ENCODE measurements at places on chromosomes 12 and 14. TPM values are rescaled to one million over a fixed set of nuclear protein-coding genes. Genes with fewer than 3 reads are reported as not detected.

DNA sequence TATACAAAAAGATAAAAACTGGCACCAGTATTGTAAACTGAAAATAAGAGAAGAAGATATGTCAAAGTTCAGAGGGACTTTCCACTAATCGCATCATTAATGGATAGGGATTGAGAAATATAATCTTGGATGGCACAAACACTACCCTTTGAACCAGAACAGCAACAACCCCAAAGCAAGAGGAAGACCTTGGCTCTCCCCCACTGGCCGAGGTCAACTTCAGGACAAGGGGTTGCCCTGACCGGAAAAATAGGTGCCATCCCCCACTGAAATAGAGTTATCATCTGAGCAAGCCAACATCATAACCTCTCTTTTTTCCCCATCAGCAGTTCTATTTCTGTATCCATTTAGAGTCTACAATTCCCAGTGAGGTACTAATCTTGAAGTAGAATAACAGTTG is 72.4 kb upstream of the PCED1B start:
- no peak for DNase-seq
- H3K4me3 ChIP-seq = no peak overlapping the region
- H3K36me3 ChIP-seq = no peaks in the 10 kb centered on the region
- H3K27ac ChIP-seq = no peak overlapping the region
- H3K4me1 ChIP-seq = no peaks in the 10 kb centered on the region

The CALCOCO1 gene
- total RNA-seq = 157 TPM

DNA sequence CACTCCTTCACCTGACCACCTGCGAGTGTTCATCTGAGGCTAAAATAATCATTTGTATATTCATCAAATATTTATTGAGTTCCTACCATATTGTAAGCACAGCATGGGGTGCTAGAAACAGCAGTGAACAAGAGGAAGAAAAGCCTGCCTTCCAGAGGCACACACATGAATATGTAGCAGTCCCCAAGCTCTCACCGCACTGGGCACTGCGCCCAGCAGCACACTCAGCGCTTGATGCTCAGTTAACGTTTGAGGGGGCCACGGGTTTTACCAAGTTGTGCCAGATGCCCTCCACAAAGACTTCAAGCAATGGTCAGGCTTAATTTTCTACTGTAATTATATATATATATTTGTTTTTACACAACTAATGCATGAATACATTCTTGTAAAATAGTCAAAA is 52.0 kb downstream of the HELB start:
- no peak for DNase-seq
- H3K4me1 ChIP-seq = no peaks in the 10 kb centered on the region
- H3K4me3 ChIP-seq = no peak overlapping the region
- no peak overlapping the region for H3K27ac ChIP-seq
- no peaks in the 10 kb centered on the region for H3K36me3 ChIP-seq

- DNase-seq = no peak
- H3K27me3 ChIP-seq = no peaks in the 10 kb centered on the region
- no peaks in the 10 kb centered on the region for H3K4me1 ChIP-seq
- no peaks in the 10 kb centered on the region for H3K36me3 ChIP-seq
- H3K27ac ChIP-seq = no peak overlapping the region
Observed at GRCh38 chr12:40907115-40907527, 214.9 kb downstream of the CNTN1 start.

The CMKLR1 gene
- total RNA-seq = 15.8 TPM

The CACNA2D4 gene
- 1.7 TPM for total RNA-seq

Measured in thyroid gland (tissue), 4 donors.